ENCODE measurements at places on chromosomes 11 and 22. TPM values are rescaled to one million over a fixed set of nuclear protein-coding genes. Genes with fewer than 3 reads are reported as not detected.

SERPING1 gene
- total RNA-seq = 29.9 TPM

DNA sequence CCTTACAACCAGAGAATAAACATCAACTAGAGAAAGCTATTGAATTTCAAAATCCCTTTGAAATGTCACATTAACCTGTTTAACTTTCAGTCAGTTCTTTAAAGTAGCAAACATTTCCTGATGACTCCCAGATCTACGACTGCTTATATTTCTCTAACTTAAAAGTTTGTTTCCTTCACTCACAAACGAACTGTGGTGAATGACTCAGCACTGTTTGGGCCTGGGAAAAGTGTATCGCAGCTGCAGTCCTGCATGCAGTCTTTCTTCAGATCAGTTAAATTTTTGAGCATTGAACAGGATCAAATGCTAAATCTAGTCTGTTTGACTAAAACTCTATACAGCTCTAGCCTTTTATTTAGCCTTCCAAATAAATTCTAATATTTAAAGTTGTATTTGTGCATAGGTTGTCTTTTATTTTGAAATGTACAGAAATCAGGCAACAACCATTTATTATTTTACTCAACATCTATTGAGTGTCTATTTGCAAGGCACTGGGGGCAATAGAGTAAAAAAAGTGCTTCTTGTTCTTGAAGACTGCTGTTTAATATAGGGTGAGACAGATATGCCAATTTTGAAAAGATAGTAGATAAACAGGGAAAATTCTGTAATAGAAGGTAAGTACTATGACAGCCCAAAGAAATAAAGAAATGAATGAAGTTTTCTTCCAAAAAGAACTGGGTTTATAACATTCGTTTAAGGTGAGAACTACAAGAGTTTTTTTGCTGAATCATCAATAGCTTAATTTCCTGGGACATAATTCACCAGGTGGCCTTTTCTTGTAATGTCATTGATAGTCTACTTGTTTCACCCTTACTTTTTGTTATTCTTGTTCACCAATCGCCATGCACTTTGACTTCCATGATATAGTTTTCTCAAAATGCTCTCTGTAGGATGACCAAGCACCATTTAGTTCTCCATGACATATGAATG lies 235.4 kb downstream of the METTL15 start:
- no peaks in the 10 kb centered on the region for H3K4me1 ChIP-seq
- H3K36me3 ChIP-seq = no peaks in the 10 kb centered on the region
- no peak for DNase-seq
- no peak overlapping the region for H3K4me3 ChIP-seq

RHOD gene
- 24.5 TPM for total RNA-seq

DNA sequence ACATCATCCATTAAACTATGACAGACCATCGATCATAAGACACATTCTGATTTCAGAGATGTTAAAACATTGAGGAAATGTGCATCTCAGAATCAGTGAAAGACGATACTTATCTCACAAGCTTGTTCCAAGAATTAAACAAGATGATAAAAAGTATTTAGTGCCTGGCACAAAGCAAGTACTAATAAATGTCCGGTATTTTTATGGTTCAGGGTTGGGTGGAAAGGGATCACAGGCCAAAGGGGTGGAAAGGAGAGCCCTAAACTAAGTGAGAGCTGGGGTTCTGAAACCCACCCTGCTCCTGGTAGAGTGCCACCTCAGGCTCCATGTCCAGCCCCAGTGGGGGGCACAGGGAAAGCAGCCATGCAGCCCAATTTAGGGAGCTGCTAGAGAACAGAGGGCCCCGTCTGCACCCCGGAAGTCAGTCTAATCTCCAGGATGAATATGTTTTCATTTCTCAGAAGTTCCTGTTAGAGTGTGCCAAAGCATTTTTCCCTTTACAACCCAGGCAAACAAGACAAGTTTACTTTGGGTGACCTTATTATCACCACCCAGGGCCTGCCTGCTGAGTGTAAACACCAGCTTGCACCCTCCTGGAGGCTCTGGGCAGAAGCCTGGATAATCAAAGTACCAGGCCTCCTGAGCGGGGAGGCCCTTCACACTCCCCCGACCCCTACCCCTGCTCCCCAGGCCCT lies 3.8 kb upstream of the CREB3L1 start:
- H3K36me3 ChIP-seq = no peaks in the 10 kb centered on the region
- no peak for DNase-seq

GRCh38 chr11:112355726-112356125 lies 95.1 kb upstream of the PLET1 start:
- H3K4me3 ChIP-seq = no peak overlapping the region
- H3K27ac ChIP-seq = no peak overlapping the region
- no peak for DNase-seq
- no peaks in the 10 kb centered on the region for H3K4me1 ChIP-seq
- no peaks in the 10 kb centered on the region for H3K27me3 ChIP-seq
- H3K36me3 ChIP-seq = no peaks in the 10 kb centered on the region

GRCh38 chr11:72232260-72233055 lies 7.9 kb downstream of the INPPL1 start:
- H3K36me3 ChIP-seq = no peaks in the 10 kb centered on the region
- H3K27ac ChIP-seq = no peak overlapping the region
- no peak overlapping the region for H3K4me3 ChIP-seq
- H3K4me1 ChIP-seq = peaks cover 14% of the 10 kb centered on the region

DNA sequence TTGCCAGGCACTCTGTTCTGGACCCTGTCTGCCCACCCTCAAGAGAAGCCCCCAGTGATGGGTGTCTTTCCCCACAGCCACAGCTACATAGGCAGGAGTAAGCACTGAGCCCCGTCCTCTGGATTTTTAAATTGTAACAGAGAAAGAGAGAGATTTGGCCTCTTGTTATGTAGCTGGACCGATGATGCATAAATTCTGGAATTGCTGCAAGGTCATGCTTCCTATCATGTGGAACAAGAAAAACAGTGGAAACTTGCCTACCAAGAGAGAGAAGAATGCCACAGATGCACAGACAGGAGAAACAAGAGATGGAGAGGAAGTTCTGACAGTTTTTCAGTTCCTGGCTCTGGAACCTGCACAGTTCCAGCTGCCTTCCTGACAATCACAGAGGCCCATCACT lies 150.2 kb downstream of the ETS1 start:
- H3K4me1 ChIP-seq = no peaks in the 10 kb centered on the region
- no peak for DNase-seq
- H3K4me3 ChIP-seq = no peak overlapping the region
- H3K36me3 ChIP-seq = no peaks in the 10 kb centered on the region
- no peak overlapping the region for H3K27ac ChIP-seq
- H3K27me3 ChIP-seq = no peaks in the 10 kb centered on the region

DNA sequence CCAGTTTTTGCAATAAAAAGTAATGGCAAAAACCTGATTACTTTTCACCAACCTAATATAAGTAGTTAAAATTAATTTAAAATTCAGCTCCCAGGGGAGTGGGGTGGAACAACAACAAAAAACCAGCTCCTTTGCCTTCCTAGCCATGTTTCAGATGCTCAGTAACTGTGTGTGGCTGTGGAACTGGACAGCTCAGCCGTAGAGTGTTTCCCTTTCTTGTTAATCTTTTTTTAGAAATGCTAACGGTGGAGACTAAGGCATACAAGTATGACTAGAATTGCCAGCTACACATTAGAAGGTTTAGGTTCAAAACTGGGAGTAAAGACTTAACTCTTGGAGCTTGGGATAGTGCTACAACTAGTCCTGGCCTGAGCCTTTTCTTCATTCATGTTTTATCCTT lies 45.0 kb downstream of the PPP6R3 start:
- H3K36me3 ChIP-seq = no peaks in the 10 kb centered on the region
- no peak for DNase-seq
- no peak overlapping the region for H3K4me3 ChIP-seq

DNA sequence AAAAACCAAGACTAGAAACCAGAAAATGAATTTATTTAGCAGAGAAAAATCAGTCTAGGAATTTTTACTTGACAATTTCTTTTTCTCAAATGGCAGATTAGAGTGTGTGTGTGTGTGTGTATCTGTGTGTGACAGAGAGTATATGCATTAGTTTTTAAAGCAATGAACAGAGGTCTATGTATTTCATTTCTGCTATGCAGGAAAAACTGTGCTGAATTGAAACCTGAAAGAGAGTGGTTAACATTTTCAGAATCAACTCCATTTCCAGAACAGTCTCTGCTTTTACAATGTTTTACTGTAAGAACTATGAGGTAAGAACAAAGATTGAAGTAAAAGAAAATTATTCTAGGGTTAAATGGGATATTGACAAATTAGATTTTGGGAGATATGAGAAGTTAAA lies 114.8 kb downstream of the GRM5 start:
- DNase-seq = no peak
- no peaks in the 10 kb centered on the region for H3K4me1 ChIP-seq
- H3K27me3 ChIP-seq = no peaks in the 10 kb centered on the region

- peak within 1 kb of the TSS; percentile 75 for H3K27ac ChIP-seq
- H3K36me3 ChIP-seq = no peaks in the 10 kb centered on the region
- no peaks in the 10 kb centered on the region for H3K27me3 ChIP-seq
- peaks cover 10% of the 10 kb centered on the region for H3K4me1 ChIP-seq
- H3K4me3 ChIP-seq = peak within 1 kb of the TSS; percentile 50
Observed at GRCh38 chr11:5624489-5625279, at the start of gene TRIM34. Gene TRIM34 (plus strand): TSS chr11:5625001. CDS start chr11:5632332, 7,331 bp downstream.

SSH3 gene
- 99.1 TPM for total RNA-seq

IFITM1 gene
- 58.6 TPM for total RNA-seq
